ENCODE measurements at places on chromosomes 2 and 18.

GRCh38 chr2:36562240-36562639 is 35.7 kb downstream of the FEZ2 start:
- no peak for DNase-seq

DNA sequence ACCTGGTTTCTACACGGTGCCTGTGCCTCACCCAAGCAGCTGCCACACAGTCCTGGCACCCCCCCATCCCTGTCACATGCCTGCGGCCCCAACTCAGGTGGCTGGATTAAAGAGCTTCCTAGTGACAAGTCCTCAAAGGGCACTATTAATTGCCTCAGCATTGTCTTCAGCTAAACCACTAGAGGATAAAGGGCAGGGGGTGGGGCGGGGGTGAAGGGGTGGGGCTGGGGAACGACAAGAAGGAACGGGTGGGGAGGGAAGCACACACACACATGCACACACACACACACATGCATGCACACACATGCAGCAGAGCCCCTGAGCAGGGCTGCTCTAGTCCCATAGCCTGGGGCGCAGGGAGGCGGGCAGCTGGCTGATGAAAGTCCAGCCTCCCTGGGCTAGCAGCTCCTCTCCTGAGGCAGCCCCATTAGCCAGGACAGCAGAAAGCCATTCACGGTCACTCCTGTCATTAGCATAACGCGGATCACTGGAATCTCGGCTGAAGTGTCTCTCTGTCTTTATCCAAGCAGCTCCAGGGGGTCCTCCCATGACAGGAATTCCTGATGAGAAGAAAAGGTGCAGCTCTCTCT is 7.4 kb upstream of the TEX261 start:
- DNase-seq = no peak

GRCh38 chr18:26422472-26423162 is 125.7 kb downstream of the KCTD1 start:
- DNase-seq = no peak

DNA sequence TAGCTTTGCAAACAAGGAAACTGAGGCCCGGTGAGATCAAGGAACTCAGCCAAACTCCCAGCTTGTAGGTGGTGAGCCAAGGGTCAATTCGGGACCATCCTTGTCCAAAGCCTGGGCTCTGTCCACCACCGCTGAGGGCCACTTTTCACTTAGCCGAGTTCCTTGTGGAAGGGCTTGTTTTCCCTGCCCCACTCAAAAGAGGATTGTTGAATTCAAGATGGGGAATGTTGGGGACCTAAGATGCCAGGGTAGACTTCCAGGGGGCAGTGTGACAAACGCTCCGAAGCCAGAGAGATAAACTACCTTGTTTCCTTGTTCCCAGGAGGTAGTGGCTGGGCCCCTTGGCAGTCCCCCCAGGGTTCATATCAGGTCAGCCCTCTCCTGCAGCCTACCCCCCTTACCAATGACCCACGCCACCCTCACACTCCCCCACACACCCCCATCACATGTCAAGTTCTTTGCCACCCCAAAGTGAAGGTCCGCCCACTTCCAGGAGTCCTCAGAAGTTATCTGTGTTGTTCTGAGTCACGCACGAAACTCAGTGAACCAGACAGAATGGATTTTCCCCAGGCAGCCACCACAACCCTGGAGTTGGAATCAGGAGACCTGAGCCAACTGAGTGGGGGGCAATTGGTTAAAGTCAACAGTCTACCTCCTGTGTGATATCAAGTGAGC is 10.3 kb upstream of the ATOH8 start:
- DNase-seq = no peak

DNA sequence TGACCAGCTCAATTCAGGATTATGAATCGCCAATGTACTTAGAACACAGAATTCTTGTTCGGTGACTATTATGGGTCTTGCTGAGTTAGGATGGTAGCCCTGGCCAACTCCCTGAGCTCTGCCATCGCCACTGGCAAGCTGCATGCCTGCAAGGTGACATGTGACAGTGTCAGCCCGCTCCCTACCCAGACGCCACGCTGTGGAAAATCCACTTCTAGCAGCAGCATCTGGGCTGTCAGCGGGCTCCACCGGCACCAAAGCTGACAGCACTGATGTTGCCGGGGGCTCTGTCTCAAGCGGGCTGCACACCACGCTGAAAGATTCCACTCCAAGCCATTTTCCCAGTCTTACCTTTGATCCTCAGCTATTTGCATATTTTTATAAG is 100.7 kb downstream of the MYT1L start:
- no peak for DNase-seq

DNA sequence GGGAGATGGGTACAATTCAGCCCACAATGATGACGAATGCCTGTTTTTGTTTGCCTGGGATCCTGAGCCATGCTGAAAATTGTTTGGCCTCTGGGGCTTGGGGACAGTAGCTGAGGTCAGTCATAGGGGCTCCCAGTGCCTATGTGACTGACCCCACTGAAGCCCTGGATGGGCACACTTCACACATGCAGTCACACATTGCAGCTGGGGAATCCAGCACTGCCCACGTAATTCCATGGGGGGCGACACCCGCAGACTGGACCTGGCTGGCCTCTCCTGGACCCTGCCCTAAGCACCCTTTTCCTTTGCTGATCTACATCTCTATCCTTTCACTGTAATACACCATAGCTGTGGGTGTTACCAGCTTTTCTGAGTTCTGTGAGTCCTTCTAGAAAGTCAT is 295.2 kb upstream of the HS6ST1 start:
- DNase-seq = no peak

DNA sequence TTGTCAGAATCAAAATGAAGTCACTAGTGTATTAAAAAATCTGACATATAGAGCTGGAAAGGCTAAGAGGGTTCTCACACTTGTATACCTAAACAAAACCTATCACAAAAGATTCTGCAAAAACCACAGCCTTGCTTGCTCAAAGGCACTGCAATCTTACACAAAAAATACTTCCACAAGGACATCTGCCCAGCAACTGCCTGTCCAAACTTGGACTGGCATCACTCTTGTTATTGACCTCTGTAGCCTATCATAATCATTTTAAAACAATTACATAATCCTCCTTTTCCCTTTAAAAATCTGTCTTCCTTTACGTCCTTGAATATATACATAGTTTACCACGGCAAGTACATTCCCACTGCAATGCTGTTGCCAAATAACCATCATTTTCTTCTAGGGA is 19.9 kb downstream of the CHMP3 start:
- DNase-seq = no peak

DNA sequence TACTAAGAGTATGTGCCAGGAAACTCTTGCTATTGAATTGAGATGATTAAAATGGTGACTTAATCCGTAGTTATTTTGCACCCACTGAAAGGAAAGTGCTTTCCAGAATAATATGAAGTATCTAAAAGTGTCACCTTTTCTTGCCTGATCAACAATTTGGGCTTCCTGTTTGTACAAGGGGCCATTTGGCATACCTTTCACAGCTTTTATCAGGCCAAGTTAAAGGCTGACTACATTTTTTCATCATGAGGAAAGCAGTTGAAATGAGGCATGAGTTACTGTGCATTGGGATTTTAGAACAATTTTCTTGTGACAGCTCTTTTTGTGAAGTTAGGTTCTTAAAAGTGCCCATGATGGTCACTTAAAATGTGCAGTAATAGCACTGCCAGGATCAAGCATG is 11.2 kb downstream of the TSN start:
- DNase-seq = no peak

- peak; percentile 67 for DNase-seq
Observed at GRCh38 chr2:181077128-181077709, 96.8 kb downstream of the UBE2E3 start.

DNA sequence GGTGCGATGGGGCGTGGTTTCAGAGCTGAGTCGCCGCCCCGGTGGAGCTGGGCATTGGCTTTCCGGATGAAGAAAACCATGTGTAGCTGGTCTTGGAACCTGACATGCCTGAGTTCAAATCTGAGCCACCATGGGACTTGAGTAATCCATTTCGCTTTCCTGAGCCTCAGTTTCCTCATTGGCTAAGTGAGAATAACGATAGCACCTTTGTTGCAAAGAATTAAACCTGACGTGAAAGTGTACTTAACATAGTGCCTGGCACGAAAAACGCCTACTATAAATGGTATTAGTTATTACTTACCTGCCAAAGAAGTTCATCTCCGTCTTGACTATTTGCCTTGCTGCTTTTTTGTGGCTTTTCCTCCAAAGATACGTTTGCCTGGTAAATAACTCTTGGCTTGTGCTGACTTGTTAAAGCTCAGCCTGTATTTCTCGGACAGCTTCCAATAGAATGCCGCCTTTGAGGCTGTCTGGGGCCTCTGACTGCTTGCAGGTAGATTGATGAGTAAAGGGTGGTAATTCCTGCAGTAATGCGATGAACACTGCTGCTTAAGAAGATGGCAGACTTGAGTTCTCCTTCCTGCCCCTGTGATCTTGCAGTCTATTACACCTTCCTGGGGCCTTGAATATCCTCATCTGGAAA is 1.3 kb downstream of the CDCA7 start:
- DNase-seq = no peak

- DNase-seq = no peak
Observed at GRCh38 chr2:173843526-173843925, 121.6 kb downstream of the SP3 start.

DNA sequence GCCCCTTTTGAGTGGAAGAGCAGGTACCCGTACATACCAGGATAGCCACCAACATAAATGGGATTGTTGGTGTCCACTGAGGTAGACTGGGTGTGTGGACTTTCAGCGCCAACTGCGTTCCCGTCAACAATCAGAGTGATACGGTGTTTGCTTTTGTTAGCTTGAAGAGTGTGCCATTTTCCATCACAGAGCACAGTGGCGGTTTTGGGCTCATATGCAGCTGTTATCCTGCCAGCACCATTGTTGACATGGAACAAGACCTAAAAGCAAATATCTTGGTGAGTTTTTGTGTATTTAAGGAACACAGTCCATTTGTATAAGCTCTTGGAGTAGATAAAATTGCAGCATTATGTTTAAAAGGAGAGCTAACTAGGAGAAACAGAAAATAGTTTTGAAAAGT is 174.5 kb downstream of the LAMA1 start:
- DNase-seq = no peak

- DNase-seq = peak; percentile 32
Observed at GRCh38 chr2:227627769-227628168, 10.5 kb downstream of the SCYGR4 start.

GRCh38 chr2:25226827-25227226 is 58.4 kb upstream of the POMC start:
- no peak for DNase-seq

DNA sequence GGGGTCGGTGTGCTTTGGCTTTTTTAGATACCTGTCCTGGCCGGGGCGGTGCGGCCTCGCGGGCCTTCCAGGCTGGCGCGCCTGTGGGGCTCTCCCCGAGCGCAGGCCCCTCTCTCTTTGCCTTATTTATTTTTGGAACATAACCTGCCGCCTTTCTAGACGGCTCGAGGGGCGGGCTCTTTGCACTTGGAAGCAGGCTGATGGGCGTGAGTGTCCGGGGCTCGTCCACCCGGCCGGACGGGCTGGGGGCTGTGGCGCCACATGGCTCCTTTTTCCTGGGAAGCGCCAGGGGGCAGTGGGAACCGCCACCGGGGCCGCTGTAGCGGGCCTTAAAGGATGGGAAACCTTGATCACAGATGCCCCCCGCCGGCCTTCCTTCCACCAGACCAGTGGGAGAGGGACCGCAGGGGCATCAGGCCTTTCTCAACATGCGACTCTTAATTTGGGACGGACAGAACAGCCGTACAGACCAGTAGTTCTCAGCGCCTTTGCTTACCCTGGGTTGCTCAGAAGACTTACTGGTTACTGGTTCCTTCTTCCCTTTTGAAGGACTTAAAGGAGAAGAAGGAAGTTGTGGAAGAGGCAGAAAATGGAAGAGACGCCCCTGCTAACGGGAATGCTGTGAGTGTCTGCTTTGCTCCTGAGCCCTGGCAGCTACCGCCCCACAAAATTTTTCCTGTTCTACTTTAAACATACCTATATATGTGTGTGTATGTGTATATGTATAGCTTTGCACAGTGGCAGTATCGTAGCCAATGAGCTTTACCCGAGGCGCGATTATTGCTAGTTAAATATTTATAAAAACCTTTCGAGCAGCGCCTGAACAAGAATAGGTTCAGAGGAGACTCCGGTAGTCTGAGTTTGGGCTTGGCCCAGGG is 2.7 kb downstream of the PTMA start:
- DNase-seq = peak; percentile 64

GRCh38 chr2:21590026-21590690 is 466.4 kb downstream of the TDRD15 start:
- no peak for DNase-seq

DNA sequence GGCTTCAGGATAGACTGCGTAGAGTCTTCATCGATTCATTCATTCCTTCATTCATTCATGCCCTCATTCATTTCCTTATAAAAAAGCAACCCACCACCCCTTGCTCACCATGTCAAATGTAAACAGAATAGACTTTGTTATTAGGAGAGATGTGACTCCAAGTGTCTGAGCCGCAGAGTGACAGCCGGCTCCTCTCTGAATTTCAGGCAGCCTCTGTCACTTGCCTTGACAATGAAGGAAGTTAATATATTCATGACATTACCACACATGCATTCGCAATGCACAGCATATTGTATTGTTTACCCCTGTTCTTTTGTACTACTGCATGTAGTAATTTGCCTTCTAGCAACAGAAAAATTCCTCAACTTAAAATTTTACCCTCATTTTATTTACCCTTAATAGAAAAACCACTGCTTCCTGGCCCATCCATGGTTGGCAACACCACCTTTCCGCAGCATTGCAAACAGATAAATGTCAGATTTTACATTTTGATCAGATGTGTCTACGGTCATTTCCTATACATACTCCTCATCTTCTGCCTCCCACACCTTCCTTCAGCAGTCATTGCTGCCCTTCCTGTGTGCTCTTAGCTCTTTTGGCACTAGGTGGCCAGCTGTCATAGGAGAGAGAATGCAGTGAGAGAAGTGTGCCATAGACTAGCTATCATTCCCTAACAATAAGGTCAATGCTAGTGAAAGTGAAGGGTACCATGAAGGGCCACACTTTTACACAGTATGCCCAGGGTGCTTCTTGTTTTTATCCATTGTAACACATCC is 1090.8 kb downstream of the BCL11A start:
- DNase-seq = no peak
